Activated CD4-positive, alpha-beta T cell treated with anti-CD3 and anti-CD28 coated beads, Interleukin-2, amount 10 ng/mL, durations not matched to agents 7 days and 5 days (primary cell): ENCODE measurements at places on chromosomes 12 and 14. TPM values are rescaled to one million over a fixed set of nuclear protein-coding genes. Genes with fewer than 3 reads are reported as not detected.

DNA sequence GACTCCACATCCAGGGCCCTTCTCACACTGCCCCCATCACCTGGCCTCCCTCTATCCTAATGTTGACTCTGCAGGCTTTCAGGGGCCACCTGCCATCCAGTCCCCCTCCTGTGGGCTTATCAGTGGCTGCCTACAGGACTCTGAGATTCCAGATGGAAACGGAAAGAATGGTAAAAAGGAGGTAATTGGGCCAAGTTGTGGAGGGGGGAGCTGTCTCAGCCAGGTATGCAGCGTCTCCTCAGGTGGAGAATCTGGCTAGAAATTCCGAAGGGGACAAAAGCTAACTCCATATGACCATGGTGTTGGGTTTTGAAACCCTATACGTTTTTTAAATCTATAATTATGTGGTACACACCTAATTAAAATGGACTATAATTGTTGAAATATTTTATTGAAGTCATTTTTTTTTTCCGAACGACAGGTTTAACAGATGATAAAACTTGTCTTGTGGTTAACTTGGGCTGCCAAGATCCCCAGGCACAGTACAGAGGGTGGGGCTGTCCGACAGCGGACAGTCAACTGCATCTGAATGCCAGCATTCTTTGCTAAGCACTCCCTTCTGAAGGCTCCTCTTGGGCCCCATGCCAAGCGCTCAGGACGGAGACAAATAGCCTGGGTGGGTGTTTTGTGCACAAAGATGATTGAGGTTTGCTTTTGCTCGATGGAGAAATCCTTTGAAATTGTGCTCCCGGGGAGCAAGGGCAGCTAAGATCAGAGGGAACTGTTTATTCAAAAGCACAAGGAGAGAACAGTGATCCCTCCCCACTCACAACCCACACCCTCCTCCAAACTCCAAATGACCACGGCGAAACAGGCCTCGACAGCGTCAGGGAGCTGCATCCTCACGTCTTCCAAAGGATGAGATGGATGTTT is 365.6 kb downstream of the BCL11B start:
- DNase-seq = no peak

DNA sequence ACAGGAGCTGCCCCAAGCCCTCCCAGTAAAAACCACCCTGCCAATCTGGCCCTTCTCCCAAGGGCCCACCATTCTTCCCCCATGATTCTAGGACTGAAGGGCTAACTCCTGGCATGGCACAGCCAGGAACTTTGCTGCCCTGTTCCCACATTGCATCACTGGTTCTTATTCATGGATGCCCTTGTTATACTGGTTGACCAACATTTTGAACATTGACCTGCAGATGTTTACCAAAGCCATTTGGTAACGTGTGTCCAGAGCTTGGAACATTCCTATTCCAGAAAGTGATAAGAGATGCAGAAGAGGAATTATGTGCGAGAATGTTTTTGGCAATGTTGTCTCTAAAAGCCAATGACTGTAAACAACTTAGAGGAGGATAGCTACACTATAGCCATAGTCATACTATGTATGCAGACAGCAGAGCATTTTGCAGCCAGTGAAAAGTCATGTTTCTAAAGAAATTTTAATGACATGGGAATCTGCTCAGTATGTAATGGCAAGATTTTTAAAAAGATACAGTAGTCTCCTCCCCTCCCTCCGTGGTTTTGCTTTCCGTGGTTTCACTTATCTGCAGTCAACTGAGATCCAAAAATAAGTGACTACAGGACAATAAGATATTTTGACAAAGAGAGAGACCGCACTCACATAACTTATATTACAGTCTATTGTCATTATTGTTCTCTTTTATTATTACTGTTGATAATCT is 108.8 kb downstream of the DAAM1 start:
- peak; percentile 24 for DNase-seq

DNA sequence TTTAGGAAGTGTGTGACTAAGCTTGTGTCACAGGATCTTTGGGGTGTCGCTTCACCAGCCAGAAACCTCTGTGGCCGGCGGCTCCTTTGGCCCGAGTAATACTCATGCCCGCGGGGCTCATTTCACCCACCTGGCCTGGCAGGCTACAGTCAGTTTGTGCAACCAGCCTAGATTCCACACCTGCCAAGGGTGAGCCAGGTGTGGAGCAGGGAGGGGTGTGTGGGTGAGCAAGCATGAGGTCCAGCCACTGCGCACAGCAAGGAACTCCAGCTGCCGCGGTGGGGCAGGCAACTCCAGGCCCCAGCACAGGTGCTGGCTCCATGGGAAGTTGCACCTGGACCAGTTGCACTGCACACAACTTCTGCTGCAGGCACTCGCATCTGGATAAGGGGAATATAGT is 462.3 kb upstream of the LRFN5 start:
- no peak for DNase-seq

DNA sequence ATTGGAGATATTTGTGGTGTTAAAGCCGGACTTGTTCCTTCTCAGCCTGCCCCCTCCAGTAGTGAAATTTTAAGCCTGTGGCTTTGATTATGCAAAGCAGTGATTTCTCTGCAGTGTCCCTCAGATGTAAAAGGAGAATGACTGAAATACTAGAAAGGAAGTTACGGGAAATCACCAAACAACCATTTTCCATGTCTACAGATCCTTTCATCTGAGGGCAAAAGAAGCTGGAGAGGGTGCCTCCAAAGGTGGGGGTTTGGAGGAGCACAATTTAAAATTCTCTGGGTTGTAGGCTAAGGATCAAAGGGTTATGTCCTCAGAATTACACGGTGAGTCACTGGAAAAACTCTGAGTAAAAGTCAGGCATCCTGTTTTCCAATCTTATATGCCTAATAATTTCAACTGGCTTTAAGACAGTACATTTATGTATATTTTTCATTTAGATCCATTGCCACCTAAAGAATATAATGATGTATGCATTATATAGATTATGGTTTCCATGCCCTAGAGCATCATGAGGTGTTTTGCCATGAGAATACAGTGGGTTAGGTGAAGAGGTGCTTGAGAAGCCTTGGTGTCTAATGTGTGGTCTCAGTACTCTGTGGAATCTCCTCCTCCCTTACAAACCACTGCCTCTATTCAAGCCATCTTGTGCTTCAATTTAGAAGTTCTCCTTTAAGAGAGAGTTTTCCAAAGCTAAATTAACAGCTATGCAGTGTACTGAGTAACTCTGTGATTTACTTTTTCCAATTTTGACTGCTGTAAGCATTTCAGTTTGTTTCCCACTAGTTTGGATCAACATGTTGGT is 362.1 kb downstream of the RAD51B start:
- no peak for DNase-seq

- DNase-seq = no peak
Measured at GRCh38 chr14:44463356-44464004, 43.6 kb downstream of the FSCB start.

GRCh38 chr12:13288501-13288900 is 92.0 kb downstream of the EMP1 start:
- DNase-seq = no peak

GRCh38 chr14:71739273-71739990 is 192.8 kb upstream of the RGS6 start:
- DNase-seq = no peak

DNA sequence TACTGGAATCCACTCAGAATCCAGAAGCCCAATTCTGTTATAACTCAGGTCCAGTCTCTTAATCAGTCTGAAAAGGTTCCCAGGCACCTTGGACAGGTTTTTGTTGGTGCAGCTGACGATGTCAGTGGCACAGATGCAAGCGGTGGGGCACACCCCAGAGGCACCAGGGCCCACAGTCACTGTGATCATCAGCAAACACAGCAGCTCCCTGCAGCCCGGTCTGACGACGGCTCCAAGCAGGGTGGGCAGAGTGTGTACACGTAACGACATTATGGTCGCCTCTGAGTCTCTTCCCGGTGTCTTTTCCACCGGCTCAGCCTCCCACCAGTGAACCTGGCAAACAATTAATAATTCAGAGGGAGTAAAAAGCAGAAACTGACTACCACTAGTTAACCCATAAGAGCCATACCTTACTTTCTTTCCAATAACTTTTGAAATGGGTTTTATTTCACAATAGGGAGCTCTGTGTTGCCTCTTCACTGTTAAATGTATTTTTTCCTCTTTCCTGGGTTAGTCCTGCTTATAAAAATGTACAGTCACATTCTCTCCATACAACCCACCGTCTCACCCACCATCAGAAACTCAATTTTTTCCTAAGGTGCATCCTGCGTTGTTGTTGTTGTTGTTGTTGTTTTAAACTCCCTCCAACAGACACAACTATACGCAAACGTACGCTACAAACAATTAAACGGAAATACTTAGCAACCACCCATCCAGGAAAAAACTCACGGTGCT is 521 bp upstream of the PCED1B start:
- peak; percentile 49 for DNase-seq

DNA sequence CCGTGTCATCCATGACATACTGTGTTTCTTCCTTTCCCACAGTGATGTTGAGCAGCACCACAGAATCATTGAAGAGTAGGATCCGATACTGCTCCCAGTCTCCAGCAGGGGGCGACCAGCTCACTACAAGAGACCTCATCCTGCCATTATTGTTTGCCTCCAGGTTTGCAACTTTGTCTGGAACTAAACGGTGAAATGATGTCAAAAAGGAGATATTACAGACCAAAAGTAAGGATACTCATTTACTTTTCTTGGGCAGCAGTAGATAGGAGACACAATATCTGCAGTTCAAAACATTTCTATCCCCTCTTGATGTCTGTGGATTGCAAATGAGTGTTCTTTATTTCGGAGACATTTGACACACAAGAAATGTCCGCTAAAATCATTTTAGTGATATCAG is 47.2 kb downstream of the PTPRB start:
- DNase-seq = peak; percentile 71

GRCh38 chr14:65042296-65042695 is 55.6 kb downstream of the FNTB start:
- no peak for DNase-seq

DNA sequence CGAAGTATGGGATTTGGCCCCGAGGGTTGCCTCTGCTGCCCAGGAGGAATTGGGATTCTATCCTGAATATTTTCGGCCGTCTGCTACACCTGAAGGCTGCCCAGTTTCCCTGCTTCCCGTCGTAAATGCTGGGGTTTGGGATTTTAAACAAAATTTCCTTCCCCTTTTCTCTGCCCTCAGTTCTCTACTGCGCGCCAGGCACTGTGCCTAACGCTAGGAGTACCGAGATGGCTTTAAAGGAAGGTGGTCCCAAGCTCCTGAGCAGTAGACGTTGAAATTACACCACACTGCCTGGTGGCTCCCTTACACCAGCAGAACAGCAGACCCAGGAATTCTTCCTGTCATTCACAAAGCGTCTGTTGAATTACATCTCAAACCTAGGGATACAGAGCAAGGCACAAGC is 566 bp upstream of the PRDM4 start:
- no peak for DNase-seq

DNA sequence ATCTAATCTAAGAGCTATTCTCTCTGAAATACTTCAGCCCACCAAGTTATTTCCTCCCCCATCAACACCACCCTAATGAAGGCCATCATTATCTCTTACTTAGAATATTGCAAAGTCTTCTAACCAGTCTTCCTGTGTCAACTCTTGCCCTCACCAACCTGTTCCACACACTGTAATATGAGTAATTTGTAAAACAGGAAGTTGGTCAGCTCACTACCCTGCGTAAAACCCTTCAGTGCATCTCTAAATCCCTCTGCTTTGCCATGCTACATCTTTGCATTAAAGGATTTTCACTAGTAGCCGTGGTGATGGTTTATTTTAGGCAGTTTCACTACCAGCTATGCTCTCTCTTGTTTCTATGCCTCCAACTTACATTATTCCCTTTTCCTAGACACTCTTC is 70.0 kb downstream of the KIF21A start:
- DNase-seq = peak; percentile 15

DNA sequence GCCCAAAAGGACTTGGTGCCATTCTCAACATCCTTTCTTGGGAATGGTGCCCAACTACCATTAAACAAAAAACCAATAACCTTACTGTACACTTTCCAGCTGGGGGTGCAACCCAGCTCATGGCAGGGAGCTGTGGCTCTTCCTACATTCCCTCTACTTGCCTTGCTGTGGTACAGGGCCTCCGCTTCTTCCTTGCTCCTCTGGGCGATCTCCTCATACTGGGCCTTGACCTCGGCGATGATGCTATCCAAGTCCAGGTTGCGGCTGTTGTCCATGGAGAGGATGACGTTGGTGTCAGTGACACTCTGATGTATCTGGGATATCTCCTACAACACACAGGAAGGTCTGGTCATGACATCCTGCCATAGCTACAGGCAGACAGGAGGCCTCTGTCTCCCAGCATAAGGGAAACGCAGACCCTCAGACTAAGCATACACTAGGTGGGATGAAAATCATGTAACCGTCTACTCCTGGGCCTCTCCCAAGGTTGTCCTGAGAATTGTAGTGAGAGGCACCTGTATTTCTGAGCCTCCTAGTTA is 3.9 kb downstream of the KRT2 start:
- no peak for DNase-seq

DNA sequence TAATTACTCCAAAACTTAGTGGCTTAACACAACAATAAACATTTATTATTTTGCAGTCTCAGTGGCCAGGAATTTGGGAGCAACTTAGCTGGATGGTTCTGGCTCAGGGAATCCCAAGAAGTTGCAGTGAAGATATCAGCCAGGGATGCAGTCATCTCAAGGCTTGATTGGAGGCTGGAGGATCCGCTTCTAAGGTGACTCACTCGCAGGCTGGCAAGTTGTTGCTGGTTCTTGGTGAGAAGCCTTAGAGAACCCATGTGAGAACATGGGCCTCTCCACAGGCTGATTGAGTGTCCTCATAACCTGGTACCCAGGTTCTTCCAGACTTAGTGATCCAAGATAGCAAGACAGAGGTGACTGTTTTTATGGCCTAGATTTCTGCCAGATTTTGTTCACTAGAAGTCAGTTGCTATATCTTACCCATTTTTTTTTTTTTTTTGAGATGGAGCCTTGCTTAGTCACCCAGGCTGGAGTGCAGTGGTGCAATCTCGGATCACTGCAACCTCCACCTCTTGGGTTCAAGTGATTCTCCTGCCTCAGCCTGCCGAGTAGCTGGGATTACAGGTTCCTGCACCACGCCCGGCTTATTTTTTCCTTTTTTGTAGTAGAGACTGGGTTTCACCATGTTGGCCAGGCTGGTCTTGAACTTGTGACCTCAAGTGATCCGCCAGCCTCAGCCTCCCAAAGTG is 32.5 kb downstream of the BRMS1L start:
- DNase-seq = no peak

GRCh38 chr14:64968651-64969050 is 3.5 kb downstream of the RAB15 start:
- no peak for DNase-seq

- DNase-seq = no peak
Measured at GRCh38 chr12:64792128-64792527, 32.3 kb upstream of the TBC1D30 start.

- no peak for DNase-seq
Measured at GRCh38 chr14:101473795-101474562, 87.3 kb upstream of the DIO3 start.

DNA sequence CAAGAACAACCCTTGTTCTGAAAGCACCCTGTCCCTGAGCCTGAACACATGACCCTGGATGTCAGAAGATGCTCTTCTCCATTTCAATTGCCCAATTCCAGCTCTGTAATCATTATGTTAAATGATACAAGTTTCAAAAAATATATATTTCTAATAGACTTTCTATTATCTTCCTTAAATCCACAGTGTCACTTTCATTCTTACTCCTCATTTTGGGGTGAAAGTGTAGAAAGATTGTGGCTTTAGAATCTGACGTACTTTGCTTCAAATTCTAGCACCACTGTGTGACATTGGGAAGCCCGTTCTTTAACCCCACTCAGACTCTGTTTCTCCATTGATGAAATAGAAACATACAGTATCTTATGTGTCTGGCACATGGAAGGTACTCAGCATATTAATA is 83.2 kb downstream of the ETV6 start:
- DNase-seq = no peak

SLC16A7 gene
- 46.7 TPM for total RNA-seq

PIWIL1 gene
- total RNA-seq = not detected

MORN3 gene
- 3.5 TPM for total RNA-seq

PRB2 gene
- total RNA-seq = not detected

SETD1B gene
- 32.6 TPM for total RNA-seq
